Colonic mucosa (tissue), 4 donors: ENCODE measurements at places on chromosomes 6 and 20. TPM values are rescaled to one million over a fixed set of nuclear protein-coding genes. Genes with fewer than 3 reads are reported as not detected.
A peak's percentile ranks its signal among the peaks of the same experiment; 100 is the strongest.

- peak; percentile 77 for DNase-seq
Measured at GRCh38 chr6:52328303-52328662, 33.7 kb upstream of the PAQR8 start.

- no peak for DNase-seq
Measured at GRCh38 chr6:156925718-156926607, 148.8 kb downstream of the ARID1B start.

GRCh38 chr6:129638055-129638684 is 71.8 kb downstream of the ARHGAP18 start:
- no peak for DNase-seq

DNA sequence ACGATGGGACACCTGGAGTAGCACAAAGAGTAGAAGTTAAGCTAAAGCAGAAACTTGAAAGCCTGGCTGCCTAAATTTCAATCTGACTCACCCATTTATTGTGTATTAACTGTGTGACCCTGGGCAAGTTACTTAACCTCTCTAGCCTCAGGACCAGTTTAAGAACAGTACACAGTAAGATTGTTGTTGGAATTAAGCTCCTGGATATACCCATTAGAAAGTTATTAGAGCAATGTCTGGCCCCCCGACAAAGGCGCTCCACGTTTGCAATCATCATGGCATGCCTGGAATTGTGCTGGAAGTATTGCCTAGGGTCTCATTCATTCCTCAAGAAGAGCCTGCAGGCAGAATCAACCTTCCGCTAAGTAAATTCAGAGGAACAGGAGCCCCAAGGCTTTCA is 1.4 kb downstream of the SDC4 start:
- no peak for DNase-seq

NRM gene
- total RNA-seq: 7.4 TPM

IMPG1 gene
- not detected for total RNA-seq
